ENCODE measurements at places on chromosomes 2 and 18.

DNA sequence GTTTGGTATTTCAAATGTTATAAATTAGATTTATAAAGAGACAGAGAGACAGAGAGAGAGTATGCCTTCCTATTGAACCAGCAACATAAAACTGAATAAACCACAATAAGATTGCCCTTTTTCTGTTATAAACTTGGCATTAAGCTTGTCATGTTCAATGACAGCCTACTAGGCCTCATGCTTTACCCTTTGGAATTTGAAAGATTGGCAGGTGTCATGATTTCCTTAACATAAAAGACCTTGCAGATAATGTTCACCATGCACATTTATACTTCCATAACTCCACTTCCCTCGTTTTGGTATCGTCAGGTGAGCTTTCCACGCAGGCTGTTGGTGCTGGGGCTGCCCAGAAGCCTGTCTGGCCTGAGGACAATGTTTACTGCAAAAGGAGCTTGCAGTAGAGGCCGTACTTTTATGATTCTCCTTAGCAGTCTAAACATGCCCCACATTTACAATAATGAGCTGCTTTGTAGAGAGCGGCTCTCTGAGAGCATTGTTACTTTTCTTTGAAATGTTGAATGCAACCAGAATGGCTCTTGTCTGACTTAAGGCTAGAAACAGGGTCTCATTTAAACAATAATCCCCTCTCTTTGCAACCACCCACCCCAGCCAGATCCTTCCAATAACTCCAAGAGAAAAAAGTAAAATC is 379.1 kb upstream of the ATP5MC3 start:
- no peak for DNase-seq

GRCh38 chr2:222404151-222404905 is 20.0 kb upstream of the SGPP2 start:
- no peak for DNase-seq

DNA sequence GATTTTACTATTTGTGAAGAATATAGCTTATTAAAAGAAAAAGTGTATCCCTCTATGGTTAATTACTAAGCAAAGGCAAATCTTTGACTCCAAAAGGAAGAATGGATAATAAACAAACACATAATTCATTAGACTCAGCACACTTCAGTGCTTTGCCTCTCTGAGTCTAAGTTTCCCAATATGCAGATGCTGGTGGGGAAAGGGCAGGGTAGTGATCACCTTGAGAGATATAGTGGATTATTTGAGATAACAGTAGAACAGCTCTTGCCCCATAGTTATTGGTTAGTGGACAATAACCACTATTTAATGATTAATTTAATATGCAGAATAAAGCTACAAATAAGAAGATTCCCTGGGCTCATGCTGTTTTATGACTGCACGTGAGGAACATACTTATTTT is 98.2 kb upstream of the SLC8A1 start:
- no peak for DNase-seq

- no peak for DNase-seq
Observed at GRCh38 chr2:34602262-34602661, 1003.2 kb upstream of the FAM98A start.

DNA sequence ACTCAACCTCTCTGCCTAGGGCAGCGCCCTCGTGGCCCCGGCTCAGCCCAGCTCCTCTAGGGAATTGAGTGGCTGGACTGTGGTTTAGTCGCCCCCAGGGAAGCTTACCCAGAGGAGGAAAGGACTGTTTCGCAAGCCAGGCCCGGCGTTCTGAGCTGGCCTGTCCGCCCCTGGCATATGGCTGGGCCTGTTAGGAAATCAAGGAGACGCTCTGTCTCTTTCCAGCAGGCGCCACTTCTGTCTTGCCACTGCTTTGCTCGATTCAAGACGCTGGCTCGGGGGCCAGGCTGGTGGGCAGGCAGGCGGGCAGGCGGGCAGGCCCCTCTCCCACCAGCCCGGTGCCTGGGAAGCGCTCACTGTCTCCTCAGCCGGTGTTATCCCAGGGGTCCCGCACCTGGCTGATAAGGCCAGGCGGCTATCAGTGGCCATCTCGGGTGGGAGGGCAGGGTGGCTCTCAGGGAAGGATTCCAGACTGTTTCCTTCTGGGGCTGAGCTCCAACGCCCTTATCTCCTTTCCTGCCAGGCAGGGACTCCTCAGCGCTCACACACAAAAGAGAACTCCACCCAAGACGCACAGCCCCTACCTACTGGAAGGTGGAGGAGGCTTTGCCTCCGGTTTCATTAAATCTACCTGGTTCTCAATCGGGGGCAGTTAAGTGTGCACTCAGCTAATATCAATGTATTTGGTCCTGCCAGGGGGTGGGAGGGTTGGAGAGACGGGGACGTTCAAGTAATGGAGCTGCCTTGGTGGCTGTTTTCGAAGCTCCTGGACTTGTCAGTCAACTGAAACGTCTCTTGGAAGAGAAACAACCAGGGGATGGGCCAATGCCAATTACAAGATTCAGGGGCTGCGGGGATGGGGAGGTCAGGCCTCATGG is 109.1 kb downstream of the SMAD7 start:
- DNase-seq: no peak

DNA sequence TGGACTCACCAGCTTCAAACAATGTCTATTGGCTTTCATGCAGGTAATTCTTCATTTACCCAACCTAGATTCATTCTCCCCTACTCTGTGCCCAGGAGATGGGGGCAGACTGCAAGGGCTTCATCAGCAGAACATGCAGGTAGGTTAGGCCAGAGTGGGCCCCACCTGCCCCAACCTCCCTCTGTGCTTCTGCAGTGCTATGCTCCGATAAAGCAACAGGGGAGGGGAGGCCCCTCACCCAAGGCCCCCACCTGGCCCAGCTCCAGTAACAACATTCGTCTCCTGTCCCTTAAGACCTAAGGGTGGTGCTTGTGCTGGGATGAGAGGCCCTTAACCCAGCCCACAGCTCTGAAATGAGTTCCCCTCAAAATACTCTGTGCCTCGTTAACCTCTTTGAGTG is 16.7 kb upstream of the GYPC start:
- no peak for DNase-seq

DNA sequence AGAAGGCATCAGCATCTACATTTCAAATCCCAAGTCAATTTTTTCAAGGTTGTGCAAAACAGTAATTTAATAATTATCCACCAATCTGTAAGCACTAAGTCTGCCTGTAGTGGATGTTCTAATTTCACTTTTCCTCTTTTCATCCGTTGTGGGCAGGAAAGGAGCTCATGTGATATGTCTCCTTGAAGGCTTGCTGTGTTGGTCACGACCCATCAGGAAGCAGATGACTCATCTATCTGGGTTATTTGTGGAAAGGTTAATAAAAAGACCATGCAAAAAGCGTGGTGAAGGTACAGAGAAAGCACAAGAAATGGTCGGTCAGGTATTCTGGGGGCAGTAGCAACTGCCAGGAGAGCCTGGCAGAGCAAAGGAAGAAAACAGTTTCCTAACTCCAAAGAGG is 476.7 kb upstream of the RAB6C start:
- no peak for DNase-seq

- no peak for DNase-seq
Observed at GRCh38 chr18:23062011-23062410, 73.3 kb upstream of the CABLES1 start.

GRCh38 chr2:240888890-240889573 is 6.9 kb downstream of the MAB21L4 start:
- DNase-seq: no peak

DNA sequence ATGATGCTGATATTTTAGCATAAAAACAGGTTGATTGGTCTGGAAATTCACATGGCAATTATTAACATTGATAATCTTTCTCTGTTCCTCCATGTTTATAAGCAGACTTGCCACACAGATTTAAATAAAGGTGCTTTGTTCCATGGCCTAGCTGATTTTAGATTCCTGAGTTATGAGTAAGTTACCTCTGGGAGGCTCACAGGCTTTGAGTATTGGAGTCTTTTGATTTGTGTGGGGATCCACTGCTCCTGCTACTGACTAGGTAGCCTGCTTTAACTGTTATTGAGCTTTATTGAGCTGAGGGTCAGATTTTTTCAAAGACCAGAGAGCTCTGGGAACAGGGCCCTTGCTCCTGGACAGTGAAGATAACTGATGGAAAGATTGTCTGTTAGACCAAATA is 166.1 kb downstream of the ANKRD30B start:
- DNase-seq: no peak

DNA sequence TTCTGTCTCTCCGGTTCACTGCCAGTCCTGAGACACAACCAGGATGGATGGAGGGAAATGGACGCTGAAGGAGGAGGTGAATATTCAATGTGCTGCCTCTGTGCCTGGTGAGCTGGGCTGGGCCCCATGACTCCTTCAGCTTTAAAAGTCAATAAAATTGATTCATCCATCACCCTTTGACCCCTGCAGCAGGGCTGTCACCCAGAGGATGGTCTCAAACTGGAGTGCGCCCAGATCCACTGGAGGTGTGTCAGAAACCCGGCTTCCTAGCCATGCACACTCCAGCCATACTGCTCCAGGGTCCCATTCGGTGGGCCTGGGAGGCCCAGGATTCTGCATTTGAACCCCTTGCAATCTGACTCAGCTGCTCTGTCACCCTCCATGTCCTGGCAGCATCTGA is 94.1 kb upstream of the BOD1L2 start:
- DNase-seq: no peak

DNA sequence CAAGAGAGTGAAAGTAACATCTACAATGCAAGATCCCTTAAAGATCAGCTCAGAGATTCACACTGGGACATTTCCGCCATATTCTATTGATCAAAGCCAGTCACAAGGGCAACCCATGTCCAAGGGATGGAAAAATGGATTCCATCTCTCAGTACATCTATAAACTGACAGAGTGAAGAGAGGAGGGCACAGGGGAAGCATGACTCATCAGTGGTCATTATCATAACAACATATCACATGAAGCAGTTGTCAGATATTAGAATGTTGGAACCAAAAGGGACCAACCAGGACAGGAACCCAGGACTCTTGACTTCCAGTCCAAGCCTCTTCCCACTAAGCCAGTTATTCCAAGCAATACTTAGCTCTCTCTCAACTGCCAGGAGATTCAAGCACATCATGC is 54.9 kb upstream of the IGFBP2 start:
- no peak for DNase-seq

DNA sequence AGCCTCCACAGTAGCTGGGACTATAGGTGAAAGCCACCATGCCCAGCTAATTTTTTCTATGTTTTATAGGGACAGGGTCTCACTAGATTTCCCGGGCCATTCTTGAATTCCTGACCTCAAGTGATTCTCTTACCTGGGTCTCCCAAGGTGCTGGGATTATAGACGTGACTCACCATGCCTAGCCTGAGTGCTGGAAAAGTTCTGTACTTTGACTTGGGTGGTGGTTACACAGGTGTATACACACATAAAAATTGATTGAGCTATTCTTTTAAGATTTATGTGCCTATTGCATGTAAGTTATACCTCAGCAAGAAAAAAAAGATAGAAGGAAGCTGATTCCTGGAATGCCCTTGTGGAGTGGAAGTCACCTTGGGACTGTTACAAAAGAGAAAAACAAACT is 34.8 kb upstream of the KCNF1 start:
- DNase-seq: no peak

DNA sequence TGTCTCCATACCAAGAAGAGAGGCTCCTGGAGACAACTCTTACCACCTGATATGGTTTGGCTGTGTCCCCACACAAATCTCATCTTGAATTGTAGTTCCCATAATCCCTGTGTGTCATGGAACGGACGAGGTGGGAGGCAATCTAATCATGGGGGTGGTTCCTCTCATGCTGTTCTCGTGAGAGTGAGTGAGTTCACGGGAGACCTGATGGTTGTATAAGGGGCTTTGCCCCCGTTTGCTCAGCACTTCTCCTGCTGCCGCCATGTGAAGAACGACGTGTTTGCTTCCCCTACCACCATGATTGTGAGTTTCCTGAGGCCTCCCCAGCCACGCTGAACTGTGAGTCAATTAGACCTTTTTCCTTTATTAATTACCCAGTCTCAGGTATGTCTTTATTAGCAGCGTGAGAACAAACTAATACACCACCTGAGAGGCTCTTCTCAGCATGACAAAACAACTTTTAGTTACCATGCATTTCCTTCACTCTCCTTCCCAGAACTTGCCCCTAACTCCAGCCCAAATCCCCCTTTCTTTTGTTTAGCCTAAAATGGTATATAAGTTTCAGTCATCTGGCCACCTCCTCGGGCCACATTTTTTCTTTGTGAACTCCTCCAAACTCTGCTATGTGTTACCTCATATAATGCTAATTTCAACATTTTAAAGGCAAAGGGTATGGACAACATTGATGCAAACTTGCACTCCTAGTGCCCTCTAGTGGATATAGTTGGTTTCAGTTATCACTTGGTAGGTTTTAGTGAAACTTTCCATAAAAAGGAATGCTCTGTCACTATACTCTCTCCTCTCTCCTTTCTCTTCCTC is 58.6 kb upstream of the SLC25A52 start:
- no peak for DNase-seq

DNA sequence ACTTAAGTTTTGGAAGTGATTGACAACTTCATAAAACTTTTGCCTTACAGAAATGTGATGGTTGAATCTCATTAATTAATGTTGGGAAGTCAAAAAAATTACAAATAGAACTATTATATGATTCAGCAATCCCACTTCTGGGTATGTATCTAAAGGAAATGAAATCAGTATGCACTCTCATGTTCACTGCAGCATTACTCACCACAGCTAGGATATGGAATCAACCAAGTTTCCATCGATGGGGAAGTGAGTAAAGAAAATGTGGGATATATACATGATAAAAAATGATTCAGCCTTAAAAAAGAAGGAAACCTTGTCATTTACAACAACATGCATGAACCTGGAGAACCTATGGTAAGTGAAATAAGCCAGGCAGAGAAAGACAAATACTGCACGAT is 112.4 kb upstream of the WDR75 start:
- no peak for DNase-seq

GRCh38 chr2:96099861-96100798 is 16.2 kb downstream of the ADRA2B start:
- DNase-seq: no peak

GRCh38 chr2:228039752-228040534 is 141.5 kb downstream of the SPHKAP start:
- DNase-seq: no peak

DNA sequence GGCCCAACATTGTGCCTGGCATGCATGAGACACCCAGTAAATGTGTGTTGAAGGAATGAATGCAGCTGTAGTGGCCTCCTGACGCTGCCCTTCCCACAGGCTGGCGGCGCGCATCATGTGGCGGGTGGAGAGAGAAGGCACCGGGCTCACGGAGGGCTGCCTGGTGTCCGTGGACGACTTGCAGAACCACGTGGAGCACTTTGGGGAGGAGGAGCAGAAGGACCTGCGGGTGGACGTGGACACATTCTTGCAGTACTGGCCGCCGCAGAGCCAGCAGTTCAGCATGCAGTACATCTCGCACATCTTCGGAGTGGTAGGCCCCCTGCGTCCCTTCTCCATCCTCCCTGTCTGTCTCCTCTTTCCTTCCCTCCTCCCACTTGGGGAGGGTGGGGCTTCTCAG is 20.1 kb downstream of the SMYD1 start:
- DNase-seq: no peak

GRCh38 chr2:56613254-56613653 is 429.5 kb downstream of the CCDC85A start:
- no peak for DNase-seq

GRCh38 chr2:134722728-134723127 is 3.9 kb upstream of the TMEM163 start:
- no peak for DNase-seq

- no peak for DNase-seq
Observed at GRCh38 chr2:65320042-65320725, 92.6 kb downstream of the ACTR2 start.

GRCh38 chr2:17362956-17363355 is 155.3 kb downstream of the RAD51AP2 start:
- no peak for DNase-seq

- DNase-seq: no peak
Observed at GRCh38 chr2:103327386-103327785, 565.6 kb downstream of the TMEM182 start.

GRCh38 chr18:55012008-55012407 is 52.7 kb upstream of the CCDC68 start:
- DNase-seq: no peak

Measured in stimulated activated CD8-positive, alpha-beta memory T cell treated with anti-CD3 and anti-CD28 coated beads, Interleukin-7, amount 100 ng/mL, for 1 hour (primary cell).